HT1080 (cell line): ENCODE measurements at places on chromosomes 2 and 18. TPM values are rescaled to one million over a fixed set of nuclear protein-coding genes. Genes with fewer than 3 reads are reported as not detected.
A peak's percentile ranks its signal among the peaks of the same experiment; 100 is the strongest.

DNA sequence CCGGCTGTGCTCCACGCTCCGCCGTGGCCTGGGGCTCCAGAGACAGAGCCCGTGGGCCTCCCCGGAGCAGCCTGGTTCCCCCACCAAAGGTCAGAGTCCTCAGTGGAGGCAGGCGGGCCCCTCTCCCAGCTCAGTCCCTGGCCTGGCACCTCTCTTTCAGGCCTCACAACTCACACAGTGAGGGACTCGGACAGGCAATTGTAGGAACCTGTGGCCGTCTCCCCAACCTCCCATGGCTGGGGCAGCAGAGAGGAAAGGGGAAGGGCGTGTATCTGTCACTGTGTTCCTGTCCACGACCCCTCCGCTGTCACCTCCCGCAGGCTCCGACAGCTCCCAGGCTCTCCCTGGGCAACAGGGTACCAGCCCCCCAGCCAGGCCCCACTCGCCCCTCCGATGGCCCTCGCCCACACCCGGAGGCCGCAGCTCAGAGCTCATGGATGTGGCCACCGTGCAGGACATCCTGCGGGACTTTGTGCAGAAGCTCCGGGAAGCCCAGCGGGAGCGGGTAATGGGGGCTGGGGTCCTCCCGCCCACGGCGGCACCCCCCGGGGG is 32.4 kb upstream of the SNED1 start:
- DNase-seq, result no peak

DNA sequence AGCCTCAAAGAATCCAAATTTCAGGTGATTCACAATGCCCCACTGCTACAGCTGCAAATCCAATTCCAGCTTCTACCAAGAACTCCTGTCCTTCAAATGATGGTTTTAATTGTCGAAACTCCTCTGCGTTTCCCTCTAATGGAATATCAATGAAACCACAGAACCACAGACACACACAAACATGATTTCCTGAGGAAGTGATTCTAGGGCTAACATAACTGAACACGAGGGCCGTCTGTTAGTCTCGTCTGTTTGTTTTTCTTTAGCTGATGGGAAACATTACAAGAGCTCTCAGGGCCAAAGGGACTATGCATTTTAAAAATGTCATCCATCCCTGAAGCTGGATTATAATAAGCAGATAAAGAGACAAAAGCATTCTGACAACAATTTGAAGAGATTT is 59.4 kb downstream of the RNF152 start:
- DNase-seq, result peak; percentile 48

GRCh38 chr18:813172-814071 is 1.4 kb upstream of the YES1 start:
- no peak for DNase-seq

- DNase-seq, result no peak
Measured at GRCh38 chr2:99754210-99754609, 264.4 kb upstream of the REV1 start.

DNA sequence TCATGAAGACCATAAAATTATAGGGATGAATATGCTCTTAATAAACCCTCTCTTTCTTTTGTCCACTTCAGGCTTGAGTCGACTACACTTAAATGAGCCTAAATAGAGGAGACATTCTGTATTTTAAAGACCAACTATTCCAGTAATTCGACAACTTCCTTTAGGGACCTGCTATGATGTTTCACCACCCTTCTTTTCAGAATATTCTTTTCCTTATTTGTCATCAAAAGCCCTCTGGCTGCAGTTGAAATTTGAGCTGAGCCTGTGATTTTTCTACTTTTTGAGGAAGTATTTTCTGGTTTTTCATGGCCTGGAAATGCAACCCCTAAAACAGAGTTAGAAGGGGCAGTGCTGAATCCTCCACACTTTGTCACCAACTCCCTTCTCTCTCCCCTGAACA is 287.0 kb downstream of the EPHA4 start:
- DNase-seq, result no peak

DNA sequence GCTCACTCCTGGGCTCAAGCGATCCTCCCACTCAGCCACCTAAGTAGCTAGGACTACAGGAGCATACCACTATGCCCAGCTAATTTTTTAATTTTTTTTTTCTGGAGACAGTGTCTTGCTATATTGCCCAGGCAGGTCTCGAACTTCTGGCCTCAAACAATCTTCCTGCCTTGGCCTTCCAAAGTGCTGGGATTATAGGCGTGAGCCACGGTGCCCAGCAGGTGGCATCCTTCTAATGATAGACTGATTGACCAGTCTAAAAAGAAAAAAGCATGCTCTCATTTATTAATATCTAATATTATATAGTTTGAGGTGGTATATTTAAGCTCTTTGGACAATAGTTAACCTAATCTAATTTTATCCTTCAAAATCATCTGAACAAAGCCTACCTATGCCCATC is 198.6 kb downstream of the CAMKMT start:
- DNase-seq, result no peak

GRCh38 chr2:30792521-30792920 is 14.7 kb downstream of the CAPN13 start:
- DNase-seq, result no peak

DNA sequence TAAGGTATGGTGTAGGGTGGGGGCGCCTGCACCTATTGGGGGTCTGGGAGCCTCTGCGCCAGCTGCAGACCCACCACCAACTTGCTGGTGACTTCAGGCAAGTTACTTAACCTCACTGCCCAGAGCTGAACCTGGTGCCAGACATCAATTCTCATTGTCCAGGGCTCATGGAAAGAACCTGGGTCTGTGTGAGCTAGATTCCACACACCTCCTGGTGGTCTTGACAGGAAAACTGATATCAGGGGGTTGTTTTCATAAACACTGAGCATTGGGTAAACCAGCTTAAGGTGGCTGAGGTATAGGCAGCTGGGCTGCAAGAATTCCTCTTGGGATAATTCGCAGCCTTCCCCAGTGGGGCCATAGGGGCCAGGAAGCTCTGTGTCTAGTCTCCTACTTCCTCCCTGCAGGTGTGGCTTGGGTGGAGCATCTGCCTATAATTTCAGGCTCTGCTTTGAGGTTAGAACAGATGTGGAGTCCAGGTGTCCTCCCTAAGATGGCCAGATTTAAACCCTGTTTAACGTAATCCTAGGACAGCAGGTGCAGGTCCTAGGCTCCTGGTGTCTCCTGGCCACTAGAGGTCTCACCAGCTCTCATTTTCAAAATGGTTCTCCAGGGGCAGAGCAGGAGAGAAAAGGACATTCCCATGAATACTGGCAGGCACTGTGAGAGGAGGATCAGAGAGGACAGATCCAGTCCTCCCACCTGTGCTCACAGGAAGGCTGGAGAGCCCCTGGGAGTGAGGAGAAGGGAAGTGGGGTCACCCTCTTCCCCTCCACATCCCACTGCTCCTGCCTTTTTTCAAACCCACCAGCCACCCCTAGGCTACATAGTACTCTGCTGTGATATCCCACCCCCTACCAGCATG is 100.4 kb upstream of the SMAD2 start:
- DNase-seq, result peak; percentile 42

DNA sequence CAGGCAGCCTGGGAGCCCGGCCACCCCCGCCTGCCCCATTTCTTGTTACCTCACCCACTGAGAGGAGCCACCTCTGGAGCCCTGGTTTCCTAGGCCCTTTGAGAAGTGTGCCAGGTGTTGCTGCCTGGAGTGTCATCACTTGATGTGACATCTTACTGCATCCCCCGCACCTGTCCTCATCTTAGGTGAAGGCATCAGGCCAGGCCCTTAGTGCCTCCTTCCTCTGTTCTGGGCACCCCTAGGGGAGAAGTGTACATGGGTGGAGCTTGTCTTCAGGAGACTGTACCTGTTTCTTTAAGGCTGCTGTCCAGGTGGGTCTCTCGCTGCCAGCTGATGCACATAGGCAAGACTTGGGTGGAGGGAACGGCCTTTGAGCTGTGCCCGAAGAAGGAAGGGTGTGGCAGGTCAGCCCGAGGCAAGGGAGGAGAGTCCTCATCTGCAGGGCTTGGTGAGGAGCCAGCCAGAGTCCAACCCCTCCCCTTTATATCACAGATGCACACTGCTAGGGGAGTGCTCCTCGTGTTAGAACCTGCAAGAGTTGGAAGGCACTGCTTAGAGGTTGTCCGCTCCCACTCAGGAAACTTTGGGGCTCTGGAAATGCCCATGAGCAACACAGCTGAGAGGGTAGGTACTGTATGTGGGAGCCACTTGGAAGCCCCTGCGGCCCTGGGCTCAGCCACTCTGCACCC is 45.9 kb downstream of the NCK2 start:
- no peak for DNase-seq

GRCh38 chr2:207184348-207184747 is 18.6 kb upstream of the KLF7 start:
- peak; percentile 91 for DNase-seq

- no peak for DNase-seq
Measured at GRCh38 chr2:8393506-8393905, 288.4 kb upstream of the ID2 start.

DNA sequence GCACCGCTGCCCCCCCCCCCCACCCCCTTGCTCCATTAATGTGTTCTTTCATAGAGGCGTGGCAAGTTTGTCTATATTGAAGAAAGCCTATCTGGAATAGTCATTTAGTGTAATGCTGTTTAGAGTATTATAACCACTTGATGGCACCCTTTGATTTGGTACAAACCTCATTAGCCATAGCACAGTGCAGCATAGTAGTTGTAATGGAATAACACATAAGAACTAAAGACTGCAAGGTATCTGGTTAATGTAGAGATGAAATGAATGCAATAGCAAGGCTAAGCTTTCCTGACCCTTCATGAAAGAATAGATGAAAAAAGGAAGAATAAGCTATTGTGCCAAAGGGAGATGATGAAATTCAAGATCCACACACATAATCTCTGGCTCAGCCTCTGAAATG is 81.9 kb downstream of the EHBP1 start:
- DNase-seq, result peak; percentile 36

DNA sequence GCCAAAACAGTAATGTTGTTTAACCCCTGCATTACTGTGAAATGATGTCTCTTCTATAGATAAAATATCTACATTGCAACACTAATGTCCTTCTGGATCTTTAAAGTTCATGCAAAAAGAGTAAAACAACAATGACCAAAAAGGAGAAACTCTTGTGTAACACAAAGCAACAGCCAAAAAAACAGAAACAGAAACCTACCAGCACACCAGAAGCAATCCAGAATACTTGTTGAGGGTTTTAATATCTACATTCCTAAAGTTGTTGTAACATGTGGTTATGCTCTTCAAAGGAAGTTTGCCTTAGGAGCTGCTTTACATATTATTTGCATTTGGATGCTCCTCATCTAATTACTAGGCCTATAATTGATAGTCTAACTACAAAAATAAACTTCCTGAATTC is 157.2 kb downstream of the BABAM2 start:
- DNase-seq, result peak; percentile 14

GRCh38 chr2:156933645-156934225 is 323.8 kb upstream of the GALNT5 start:
- DNase-seq, result no peak

The SERPINB4 gene
- not detected in 2 replicates for total RNA-seq

The SLC38A11 gene
- not detected in 2 replicates for total RNA-seq

- DNase-seq, result peak; percentile 28
Measured at GRCh38 chr18:3340682-3341097, 78.8 kb downstream of the MYL12B start.

DNA sequence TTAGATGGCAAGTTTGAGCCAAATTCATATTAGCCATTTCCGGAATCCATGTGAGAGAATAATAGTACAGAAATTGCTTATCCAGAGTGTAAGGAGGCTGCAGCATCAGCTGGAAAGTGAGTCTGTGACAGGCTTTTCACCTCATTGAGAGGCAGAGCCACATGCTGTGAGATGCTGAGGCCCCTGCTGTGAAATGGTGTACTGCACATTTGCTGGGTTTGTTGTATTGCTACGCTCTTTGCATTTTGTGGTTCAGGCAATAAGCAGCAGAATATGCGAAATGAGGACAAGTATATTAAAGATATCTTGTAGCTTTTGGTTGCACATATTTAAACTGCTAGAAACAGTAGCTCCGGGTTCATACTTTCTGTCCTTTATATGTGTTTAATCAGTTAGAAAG is 37.0 kb downstream of the NABP1 start:
- DNase-seq, result no peak

GRCh38 chr2:172965433-172966212 is 110.0 kb upstream of the MAP3K20 start:
- DNase-seq, result no peak

GRCh38 chr2:70930371-70931329 is 5.0 kb upstream of the ATP6V1B1 start:
- DNase-seq, result no peak

DNA sequence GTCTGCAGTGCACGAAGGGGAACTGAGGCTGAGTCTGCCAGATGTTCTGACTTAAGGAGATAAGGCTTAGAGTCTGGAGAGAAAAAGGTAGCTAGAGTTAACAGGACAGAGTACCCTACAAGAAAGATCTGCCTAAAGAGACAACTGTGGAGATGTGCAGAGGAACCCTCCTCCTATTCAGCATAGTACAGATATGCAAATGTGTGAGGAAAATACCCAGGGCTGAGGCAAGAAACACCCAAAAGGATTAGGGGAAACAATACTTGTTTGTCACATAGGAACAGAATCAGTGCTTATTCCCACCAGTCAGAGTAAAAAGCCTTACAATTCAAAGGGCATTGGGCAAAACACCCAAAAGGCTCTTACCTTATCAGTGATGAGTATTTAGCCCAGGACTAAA is 67.8 kb downstream of the SS18 start:
- no peak for DNase-seq

DNA sequence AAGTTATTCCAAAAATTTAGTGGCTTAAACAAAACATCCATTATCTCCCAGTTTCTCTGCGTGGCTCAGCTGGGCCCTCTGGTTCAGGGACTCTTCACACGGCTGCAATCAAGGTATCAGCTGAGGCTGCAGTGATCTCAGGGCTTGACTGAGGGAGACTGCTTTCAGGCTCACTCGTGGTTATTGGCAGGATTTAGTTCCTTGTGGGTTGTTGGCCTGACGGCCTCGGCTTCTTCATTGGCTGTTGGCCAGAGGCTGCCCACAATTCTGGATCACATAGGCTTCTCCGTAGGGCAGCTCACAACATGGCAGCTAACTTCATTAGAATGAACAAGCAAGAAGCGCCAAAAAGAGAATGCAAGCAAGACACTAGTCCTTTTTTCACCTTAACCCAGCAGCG is 90.1 kb downstream of the ABI2 start:
- DNase-seq, result no peak

The CKAP2L gene
- 21.1 and 33.7 TPM in 2 replicates for total RNA-seq

DNA sequence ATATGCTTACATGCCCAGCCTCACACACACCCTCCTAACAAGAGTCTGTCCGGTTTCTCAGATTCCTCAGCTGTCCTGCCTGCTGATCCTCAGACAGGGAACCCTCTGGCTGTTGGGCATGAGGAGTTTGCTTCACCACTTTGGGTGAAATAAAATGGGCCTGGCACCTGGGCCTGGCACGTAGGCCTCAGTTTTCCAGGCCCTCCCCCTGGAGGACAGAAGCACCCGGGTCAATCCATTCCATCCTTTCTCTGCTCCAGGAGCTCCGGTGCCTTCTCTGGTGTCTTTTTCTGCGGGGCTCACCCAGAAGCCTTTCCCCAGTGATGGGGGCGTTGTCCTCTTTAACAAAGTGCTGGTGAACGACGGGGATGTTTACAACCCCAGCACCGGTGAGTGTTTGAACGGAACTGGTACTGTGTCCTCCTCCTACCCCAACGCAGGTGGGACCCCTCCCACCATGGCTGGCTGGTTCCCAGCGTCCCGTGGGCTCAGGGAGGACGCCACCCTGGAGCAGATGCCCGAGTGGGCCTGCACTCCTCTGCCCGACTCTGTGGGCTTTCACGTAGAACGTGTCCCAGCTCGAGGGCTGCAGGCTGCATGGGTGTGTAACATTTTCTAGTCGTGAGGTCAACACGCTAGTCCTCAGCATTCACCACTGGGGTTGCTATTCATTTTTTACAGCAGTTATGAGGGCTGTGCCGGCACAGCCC is 62.8 kb downstream of the EMILIN2 start:
- no peak for DNase-seq
